ENCODE measurements at places on chromosomes 3 and 15.

GRCh38 chr3:114707252-114707860 lies 413.5 kb downstream of the TIGIT start:
- DNase-seq = no peak

DNA sequence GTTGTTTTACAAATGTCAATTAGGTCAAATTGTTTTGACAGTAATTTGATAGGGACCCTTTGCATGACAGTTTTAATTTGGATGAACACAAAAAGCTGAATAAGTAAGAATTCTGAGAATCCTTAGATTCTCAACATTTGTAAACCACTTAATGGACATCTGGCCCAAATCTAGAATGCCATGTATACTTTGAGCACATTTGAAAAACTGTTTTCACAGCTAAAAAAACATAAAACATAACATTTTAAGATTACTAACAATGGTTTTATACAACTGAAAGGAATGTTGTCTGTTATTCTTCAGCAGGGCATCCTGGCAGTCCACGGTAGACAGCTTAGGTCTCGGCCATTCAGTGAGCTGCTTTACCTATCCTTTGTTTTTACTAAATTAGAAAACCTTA lies 34.5 kb upstream of the TM2D3 start:
- no peak for DNase-seq

GRCh38 chr3:147089286-147089685 lies 317.1 kb downstream of the ZIC4 start:
- DNase-seq = no peak

DNA sequence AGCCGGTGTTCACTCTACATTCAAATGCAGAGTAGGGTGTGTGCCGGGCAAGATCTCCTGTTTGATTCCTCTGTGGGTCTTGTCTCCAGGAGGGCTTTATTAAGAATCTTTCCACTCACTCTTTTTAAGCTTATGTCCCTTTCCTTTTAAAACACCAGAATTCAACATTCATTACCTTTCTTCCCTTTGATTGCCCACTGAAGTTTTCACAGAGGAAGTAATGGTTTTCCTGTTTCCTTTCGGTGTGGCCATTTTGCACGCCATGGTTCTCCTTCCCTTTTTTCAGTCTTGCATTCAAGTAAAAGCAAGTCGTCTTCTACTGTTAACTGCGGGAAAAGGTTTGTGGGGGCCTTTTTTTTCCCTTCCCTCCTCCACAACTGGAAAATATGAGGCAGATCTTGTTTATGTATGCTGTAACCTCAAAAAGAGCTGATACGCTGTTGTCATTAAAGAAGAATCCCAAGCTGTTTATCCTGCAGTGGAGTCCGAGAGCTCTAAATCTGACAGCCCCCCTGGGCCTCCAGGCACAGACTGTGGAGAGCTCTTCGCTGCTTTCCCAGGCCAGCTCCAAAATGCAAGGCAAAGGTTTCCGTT lies 40.5 kb downstream of the FILIP1L start:
- no peak for DNase-seq

DNA sequence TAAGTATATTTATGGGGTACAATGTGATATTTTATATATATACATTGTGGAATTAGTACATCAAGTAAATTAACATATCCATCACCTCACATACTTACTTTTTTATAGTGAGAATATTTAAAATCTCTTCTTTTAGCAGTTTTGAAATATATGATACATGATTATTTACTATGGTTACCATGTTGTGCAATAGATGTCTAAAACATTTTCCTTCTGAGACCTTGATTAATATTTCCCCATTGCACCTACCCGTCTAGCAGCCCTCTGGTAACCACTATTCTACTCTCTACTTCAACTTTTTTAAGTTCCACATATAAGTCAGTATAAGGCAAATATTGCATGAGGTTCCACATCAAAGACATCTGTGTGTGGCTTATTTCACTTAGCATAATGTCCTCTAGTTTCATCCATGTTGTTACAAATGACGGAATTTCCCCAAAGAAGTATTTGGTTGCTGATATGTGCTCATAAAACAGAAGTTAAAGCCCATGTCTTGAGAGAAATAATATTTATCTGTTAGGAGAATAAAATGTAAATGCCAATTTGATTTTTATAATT lies 29.6 kb upstream of the NFKBIZ start:
- no peak for DNase-seq

DNA sequence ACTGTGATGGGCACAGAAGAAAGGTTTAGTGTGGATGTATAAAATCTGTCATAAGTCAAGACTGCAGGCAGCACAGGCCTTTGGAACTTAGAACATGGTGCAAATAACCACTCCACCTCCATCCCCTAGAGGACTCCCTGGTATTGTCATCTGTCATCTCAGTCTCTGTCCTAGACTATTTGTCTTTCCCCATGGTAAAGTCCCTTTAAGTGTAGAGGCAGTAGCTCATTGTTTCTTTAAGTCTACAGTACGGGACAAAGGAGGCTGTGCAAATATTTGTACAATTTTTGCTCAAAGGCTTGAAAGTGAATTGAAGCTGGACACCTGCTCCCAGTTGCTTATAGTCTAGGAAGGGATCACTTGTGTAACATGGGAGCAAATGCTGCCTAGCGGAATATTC lies 3.2 kb upstream of the PXYLP1 start:
- DNase-seq = no peak

- DNase-seq = no peak
These were observed 253.9 kb downstream of the CACNA2D3 start for GRCh38 chr3:54376142-54376807.

- no peak for DNase-seq
These were observed 21.8 kb downstream of the CCDC32 start for GRCh38 chr15:40543082-40543481.

GRCh38 chr3:56921573-56922453 lies 120.1 kb upstream of the ARHGEF3 start:
- DNase-seq = no peak

DNA sequence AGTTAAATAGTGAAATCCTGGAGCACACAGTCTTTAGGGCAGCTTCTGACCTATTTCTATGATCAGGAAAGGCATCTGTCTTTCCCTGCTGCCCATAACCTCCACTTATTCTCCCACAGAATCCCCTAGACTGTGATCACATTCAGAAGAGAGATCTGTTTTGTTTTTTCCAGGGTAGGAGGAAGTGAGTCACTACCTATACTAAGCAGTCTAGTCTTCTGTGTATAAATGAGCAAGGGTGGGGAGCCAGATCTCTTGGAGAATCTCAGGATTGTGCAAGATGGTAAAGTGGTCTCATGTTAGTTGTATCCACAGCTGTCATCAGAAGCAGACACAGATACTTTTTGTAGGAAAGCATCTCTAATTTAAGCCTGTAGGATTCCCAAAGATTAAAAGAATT lies 11.8 kb upstream of the FBXO22 start:
- DNase-seq = no peak

GRCh38 chr3:184562878-184563560 lies 1.4 kb downstream of the EPHB3 start:
- DNase-seq = peak; percentile 29

Data from hippocampal formation (tissue), 2 donors.